ENCODE measurements at places on chromosomes 7 and 10. TPM values are rescaled to one million over a fixed set of nuclear protein-coding genes. Genes with fewer than 3 reads are reported as not detected.

- no peak for DNase-seq
- no peaks in the 10 kb centered on the region for H3K27me3 ChIP-seq
- peaks cover 2% of the 10 kb centered on the region for H3K4me1 ChIP-seq
- no peak overlapping the region for H3K4me3 ChIP-seq
- no peak overlapping the region for H3K27ac ChIP-seq
These were observed 102.3 kb downstream of the TBXAS1 start for GRCh38 chr7:139931190-139931934.

DNA sequence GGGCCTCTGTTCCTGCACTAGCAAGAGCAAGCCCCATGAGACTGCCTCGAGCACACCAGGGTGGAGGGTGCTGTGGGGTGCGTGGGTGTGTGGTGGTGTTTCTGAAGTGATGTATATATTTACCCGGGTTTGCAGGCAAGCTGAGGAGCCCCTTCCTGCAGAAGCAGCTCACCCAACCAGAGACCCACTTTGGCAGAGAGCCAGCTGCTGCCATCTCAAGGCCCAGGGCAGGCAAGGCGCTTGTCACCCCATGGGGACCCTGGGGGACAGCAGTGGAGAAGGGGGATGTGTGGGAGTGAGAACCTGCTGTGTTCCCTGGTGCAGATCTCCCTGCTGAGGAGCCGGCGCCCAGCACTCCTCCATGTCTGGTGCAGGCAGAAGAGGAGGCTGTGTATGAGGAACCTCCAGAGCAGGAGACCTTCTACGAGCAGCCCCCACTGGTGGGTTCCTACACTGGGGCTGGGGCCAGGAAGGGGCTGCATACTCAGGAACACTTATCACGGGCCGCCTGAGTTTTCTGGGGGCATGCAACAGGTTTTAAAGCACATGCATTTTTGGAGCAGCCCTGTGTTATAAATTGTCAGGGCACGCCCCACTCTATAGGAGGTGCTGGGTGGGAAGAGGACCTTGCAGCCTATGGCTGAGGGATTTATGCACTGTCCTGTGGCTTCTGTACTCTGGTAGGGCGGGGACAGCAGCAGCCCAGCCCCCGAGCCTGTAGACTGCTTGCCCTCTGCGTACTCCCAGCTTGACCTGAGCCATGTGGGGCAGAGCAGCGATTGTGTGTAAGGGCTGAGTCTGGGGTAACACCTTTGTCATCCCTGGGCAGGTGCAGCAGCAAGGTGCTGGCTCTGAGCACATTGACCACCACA lies 5.9 kb downstream of the PGAM2 start:
- H3K4me1 ChIP-seq = peaks cover 20% of the 10 kb centered on the region
- H3K36me3 ChIP-seq = peaks cover 69% of the 10 kb centered on the region
- no peaks in the 10 kb centered on the region for H3K27me3 ChIP-seq
- H3K27ac ChIP-seq = no peak overlapping the region

GRCh38 chr10:93267521-93267920 lies 193.8 kb downstream of the CYP26A1 start:
- 0 out of 2 replicates have a peak, but pooled peaks cover 10% of the 10 kb centered on the region for H3K27me3 ChIP-seq
- H3K27ac ChIP-seq = no peak overlapping the region
- H3K4me3 ChIP-seq = no peak overlapping the region
- H3K4me1 ChIP-seq = no peaks in the 10 kb centered on the region

PALD1 gene
- total RNA-seq = 0.29 TPM
